ENCODE measurements at places on chromosomes 2 and 18.

DNA sequence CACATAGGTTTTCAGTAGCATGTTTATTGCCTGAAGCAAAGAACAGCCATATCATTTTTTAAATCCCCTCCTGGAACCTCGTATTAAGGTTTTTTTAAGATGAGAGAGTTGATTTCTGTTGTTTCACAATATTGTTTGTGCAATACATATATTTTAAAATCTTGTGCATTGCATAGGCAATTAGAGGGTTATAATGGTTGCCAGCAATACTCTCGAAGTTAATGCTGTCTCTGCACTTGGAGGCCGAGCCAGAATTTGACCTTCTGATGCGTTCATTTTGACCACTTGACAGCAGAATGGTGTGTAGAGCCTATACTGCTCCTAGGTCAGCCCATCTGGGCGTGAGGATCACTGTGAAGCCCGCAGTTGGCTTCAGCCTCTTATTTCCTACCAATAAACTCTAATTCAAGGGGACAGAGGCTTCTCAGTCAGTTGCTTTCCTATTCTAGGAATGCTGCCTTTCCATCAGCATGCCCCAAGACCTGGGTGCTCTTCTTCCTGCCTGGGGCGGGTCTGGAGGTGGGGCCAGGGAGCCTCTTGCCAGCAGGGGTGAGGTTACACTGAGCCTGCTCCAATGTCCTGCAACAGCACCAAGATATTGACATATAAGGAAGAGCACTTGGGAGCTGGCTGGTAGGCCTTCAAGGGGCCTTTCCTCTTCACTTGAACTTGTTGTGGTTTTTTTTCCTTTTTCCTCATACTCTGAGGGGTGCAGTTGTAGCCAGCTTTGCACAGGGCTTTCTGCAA lies 91.4 kb upstream of the BCL2L11 start:
- no peak for DNase-seq

DNA sequence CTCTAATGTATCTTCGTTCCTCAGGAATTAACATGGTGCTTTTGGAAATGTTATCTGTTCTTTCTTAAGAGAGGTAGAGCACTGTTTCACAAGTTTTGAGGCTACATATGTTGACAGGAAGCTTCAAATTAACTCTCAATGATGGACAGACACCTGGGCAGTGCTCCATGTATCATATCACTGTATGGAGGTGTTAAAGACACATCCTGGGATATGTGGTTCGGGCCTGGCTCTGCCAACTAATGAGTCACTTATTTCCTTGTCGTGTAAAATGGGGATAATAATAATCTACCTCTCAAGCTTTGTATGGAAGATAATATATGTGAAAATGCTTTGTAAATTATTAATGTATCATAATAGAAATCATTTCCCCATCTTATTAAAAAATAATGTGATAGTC lies 90.2 kb downstream of the PARD3B start:
- DNase-seq: no peak

- no peak for DNase-seq
Measured at GRCh38 chr2:239579524-239580198, 178.8 kb upstream of the HDAC4 start.

GRCh38 chr2:105320651-105321215 lies 8.8 kb downstream of the TGFBRAP1 start:
- no peak for DNase-seq

DNA sequence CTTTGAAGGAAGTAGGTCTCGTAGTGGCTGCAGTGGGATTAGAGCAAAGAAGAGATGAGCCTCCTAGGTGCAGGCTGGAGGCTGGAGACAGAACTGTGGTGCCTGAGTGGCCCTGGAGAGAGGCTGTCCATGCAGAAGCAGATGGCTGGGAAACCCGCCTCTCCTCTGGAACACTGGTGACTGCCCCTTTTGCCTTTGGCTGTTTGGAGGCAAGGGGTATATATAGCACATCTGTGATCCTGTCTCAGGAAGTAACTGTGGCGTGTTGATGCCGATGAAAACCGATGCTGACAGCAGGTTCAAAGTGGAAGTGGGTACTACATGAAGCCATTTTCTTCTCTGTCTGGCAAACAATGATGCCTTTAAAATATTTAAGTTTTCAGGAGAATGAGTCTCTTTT lies 43.5 kb downstream of the SLC9A2 start:
- DNase-seq: no peak

DNA sequence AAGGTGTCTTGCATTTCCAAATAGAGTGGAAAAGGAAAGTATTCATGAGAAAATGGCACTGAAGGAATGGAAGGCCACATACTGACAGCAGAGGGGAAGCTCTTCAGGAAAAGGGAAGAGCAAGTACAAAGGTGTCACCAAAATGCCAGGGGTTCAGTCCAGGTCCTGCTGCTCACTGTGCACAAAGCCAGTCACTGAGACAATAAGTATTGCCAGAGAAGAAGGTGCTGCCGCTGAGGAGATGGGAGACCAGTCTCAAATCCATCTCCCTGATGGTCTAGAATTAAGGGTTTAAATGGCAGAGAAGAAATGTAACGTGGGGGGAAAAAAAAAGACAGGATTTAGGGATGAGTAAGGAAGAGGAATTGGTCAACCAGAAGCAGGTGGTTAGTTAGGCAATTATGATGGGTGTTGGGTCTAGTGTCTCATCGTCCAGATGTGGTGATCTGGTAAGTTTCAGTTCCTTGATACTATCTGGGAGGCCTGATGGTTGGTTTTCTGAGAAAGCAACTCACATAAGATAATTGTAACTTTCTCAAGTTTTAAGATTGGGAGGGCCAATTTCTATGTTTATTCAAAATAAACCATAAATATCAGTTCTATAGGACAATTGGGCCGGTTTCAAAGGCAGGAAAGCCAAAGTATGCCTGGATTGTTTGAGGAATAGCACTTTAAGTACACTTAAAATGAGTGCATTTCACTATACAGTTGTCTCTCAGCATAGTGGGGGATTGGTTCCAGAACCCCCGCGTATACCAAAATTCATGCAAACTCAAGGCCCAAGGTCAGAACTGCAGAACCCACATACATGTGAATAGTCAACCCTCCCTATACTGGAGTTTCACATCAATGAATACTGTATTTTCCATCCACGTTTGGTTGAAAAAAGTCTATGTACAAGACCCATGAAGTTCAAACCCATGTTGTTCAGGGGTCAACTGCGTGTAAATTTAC lies 109.1 kb upstream of the DNAJC10 start:
- DNase-seq: no peak

DNA sequence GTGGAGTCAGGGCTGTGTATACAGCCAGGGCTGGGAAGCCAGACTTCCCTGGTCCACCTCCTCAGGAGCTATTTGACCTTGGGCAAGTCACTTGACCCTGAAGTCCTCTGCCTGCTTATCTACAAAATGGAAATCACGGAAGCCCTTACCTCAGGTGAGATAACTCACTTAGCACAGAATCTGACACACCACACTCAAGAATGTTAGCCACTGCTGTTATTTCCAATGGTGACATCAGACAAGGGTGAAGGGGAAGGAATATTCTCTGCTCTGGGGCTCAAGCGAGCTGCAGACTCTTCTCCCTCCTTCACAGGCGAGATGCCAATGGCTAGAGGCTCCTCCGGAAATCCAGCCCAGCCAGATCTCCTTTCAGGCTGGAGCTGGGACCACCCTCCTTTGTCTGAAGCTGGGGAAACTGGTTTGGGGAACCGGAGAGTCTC lies 189.6 kb downstream of the HAUS1 start:
- DNase-seq: no peak

DNA sequence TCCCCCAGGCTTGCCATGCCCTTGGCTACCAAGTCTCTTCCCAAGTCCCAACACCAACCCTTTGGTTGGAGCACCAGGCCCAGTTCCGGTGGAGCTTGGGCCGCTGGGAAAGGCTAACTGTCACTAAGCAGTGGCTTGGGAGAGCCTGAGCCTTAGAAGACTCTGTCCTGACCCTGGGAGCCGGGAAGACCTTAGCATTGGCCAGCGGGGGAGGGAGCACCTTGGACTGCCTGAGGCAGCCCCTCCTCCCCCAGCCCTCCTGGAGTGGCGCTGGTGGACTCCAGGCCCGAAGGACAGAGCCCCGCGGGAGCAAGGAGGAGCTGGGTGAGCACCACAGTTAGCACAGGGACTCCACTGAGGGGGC lies 62.5 kb upstream of the POMC start:
- no peak for DNase-seq

DNA sequence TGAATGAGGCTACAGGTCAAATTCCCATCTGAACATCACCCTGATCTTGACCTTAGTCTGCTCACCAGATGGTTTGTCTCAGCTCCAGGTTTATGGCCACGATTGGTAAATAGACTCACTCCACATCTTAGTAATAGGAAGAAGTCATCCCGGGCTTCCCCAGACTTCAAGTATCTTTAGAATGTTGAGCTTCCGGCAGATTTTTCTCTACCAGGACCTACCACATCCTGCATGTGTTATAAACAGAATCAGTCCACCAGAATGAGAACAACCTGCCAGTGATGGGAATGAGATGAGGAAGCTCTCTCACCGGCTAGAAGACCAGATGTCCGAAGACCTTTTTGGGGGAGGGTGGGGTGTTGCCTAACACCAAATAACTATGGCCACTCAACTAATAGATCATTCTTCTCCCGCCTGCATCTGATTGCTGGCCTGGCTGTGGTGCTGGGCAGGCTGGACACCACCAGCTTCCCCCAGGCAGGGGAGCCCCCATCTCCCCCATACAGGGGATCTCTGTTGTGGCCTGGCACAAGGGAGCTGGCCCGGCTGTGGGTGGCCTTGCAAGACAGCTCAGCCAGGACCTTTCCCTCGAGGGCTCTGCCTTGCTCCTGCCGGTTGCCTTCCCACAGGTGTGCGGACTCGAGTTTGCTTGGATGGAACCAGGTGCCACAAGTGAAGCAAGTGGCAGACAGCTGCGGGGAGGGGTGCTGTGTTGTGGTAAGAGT lies 88.5 kb downstream of the SH3RF3 start:
- no peak for DNase-seq

DNA sequence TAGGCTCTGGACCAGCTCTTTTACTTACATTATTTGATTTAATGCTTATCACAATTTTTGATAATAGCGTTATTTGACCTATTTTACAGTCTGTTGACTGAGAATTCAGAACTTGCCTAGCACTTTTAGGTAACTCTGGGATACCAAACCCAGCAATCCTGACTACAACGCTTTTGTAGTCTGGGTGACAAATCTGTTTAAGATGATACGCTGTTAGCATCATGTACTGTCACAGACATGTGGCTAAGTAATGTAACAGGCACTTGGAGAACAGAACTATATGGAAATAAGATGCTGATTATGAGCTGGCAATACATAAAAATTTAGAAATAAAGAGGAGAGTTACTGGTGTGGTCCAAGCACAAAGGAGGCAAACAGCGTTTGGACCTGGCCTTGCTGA lies 130.6 kb downstream of the RBMS1 start:
- no peak for DNase-seq

DNA sequence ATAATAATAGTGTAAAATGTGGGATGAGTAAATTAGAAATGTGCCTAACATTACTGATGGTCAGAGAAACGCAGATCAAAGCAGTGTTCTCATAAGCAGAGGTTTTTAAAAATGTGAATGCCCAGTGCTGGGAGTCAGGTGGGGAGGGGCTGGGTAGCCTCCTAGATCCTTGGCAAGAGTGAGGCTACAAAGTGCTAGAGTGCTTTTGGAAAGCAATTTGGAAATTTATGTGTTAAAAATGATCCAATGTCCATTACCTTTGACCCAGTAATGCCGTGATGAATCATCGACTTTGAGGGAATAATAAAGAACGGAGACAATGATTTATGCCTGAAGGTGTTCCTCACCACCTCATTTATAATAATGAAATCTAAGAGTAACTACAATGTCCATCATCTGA lies 44.9 kb upstream of the TWIST2 start:
- DNase-seq: no peak

GRCh38 chr2:207933396-207934065 lies 91.8 kb downstream of the PLEKHM3 start:
- DNase-seq: no peak

- no peak for DNase-seq
Measured at GRCh38 chr2:133943108-133943507, 310.8 kb upstream of the MGAT5 start.

DNA sequence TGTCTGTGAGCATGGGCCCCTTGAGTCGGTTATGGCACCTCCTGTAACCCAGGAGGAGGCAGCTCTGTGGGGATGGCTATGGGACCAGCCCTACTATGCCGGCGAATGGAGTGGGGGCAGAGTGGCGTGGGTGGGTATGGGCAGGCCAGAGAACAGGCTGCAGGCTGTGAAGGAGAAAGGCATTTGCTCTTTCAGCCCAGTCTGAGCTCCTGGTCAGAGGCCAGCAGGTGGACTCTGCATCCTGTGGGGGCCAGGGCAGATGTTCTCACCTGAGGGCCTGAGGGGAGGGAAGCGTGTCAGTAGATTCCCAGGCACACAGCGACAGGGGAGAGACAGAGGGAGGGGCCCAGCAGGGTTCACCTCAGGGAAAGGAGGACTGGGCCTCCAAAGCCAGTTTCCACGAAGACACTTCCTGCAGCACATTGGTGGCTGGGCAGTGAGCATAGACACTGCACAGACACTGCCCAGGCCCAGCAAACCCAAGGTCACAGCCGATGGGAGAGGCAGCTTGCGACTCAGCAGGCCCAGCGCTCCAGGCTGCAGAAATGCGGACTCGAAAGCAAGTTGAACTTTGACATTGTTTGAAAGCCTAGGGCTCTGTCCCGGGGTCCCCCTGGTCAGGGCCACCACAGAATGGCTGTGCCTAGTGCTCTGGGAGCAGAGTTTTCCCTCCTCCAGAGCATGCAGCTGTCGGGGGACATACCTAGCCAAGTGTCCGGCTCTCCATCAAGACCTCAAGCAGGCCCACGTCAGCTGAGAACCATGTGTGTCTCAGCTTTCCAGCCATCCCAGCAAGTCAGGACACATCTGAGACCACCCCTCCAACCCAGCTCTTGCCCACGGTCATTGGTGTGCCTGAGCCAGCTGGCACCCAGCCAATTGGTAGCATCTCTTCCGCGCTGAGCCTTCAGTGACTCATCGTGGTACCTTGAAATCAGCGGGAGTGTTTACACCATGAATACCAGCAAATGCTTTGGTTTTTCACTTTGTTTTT lies 53.8 kb downstream of the TGOLN2 start:
- no peak for DNase-seq

GRCh38 chr2:40370007-40370395 lies 81.9 kb downstream of the SLC8A1 start:
- DNase-seq: no peak

DNA sequence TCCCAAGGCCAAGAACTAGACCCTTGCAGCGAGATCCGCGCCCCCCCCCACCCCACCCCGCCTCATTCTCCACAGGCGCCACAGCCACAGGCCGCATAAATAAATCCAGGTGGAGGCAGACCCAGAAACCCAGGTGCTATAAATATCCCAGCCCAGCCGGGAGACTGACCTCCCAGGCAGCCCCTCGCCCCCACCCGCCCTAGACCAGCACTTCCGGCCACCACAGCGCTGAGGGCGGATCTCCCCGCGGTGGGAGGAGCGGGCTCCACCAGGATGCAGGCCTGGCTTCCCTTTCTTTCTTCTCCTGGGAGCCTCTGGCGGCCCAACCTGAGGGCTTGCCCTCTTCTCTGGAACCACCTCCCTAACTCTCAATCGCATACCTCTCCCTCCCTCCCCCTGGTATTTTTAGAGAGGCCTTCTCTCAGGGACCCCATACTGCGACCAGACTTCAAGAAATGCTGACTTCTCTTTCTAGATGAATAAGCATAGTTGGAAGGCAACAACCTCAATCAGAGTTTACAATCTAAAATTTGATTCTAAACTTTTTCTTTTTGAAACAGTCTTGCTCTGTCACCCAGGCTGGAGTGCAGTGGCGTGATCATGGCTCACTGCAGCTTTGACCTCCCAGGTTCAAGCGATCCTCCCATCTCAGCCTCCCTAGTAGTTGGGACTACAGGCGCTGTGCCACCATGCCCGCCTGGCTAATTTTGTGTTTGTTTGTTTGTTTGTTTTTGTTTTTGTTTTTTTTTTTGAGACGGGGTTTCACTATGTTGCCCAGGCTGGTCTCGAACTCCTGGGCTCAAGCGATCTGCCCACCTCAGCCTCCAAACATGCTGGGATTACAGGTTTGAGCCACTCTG lies 55.0 kb downstream of the PKDCC start:
- DNase-seq: no peak
